ENCODE measurements at places on chromosomes 12 and 14.

DNA sequence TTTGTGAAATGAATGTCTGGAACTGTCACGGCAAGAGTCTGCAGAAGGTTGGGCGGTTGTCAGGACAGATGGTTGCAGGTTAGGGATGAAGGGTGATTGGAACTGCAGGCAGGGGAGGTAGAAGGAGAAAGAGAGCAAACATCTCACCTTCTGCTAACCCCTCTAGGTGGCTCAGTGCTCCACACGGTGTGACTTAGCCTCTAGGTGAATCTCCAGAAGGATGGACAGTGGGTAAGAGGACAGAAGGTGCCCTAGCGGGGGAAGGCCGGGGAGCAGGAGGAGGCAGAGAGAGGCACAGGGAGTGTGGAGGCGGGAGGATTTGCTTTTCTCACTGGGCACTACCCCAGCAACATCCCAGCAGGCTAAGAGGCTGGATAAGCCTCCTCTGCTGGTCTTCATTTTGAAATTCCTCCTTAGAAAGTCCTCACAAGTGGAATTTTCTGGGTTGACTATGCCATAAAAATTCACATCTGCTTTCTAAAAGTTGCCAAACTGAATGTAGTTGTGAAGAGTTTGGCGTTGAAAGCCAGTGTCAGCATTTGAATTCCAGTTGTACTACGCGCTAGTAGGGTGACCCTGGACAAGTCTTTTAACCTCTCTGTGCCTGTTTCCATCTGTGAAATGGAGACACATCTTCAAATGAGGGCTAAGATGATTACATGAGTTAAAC lies 10.7 kb upstream of the GPR68 start:
- DNase-seq, result no peak

- peak; percentile 79 for DNase-seq
Measured at GRCh38 chr14:58898655-58899316, 261.0 kb downstream of the DACT1 start.

DNA sequence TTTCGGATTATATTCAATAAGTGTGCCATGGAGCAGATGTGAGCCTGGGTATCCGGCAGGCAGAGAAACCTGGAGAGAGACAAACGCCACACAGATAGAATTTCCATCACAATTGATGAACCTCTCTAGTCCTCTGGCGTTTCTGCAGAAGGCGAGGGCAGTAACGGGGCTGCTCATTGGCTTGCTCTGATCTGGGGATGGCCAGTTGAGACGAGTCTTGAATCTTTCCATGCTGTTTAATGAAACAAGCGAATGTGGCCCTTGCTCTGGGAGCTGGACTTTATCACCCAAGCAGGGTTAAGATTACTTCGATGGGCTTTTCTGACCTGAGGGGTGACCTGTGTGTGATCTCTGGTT lies 42.4 kb upstream of the CLMN start:
- no peak for DNase-seq

DNA sequence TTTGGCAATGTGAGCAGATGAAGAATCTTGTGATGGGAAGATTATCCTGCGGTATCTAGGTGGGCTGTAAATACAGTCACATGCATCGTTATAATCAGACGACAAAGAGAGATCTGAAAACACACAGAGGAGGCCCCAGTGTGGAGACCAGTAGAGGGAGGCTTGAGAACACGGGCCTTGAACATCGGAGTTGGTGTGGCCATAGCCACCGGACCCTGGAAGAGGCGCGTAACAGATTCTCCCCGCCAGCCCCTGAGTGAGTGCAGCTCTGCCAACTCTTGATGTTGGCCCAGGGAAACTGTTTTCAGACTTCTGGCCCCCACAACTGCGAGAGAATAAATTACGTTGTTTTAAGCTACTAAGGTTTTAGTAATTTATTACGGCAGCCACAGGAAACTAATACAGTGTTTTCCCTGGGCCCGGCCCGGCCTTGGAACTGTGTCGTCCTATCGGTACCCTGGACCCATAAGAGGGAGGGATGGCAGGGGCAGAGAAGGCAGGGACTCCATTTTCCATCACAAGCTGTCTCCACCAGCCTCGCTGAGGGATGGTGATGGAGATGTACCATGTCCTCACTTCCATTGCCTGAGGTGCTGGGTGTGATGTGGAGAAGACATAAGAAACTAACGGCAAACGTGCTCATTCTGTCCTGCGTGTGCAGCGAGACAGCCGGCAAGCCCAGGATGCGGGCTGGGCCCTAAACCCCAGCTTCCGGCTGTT lies 91.6 kb downstream of the NTF3 start:
- no peak for DNase-seq

GRCh38 chr14:75886636-75887348 lies 95.0 kb downstream of the TGFB3 start:
- peak; percentile 38 for DNase-seq

DNA sequence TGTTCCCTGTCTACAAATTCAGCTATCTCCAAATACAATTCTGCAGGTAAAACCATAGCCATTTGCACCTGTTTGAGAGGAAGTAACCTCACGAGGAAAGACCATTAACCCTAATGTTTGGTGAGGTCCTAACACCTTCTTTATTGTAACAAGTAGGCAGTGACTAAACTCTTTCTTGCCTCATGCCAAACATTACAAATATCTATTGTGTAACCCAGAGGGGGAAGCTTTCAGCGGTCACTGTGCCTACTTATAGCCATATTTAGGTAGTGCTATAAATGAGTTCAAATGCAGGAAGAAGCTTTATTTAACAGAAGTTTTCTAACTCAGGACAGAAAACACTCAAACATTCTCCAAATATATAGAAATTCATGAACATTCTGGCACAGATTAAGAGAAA lies 252.7 kb downstream of the LRFN5 start:
- no peak for DNase-seq

DNA sequence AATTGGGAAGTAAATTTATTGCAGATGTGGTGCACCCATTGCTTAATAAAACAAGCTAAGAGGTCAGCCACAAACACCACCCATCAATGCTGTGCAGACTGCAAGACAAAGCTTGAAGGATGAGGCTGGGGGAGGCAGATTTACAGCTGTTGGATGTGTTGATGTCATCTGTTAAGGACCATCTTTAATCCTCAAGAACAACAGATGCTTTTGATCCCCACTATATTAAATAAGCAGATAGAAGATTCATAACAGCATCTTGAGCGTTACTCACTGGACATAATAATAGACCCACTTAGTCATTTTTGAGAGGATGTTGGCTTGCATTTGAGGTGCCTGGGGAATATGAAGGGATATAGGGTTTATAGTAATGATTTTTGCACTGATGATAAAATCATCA lies 58.8 kb downstream of the GPR68 start:
- DNase-seq, result peak; percentile 24

DNA sequence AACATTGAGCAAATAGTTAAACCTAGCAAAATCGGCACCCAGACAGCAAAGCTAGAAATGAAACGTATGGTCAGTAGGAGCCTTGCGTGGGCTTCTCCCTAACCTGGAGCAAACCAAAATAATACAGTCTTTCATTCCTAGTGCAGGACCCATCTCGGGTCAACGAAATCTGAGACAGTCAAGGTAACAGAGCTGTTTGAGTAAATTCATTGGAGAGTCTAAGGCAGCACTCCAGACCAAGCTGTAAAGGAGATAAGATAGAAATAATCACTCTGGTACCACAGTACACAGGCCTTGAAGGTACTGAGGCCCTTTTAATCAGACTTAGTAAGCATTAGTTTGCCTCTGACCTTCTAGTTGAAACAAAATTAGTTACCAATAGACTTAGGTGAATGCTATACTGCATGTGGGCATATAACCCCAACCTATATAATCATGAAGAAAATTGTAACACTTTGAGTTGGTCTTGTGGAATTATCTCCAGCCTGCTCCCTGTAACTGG lies 54.4 kb upstream of the BICD1 start:
- no peak for DNase-seq

DNA sequence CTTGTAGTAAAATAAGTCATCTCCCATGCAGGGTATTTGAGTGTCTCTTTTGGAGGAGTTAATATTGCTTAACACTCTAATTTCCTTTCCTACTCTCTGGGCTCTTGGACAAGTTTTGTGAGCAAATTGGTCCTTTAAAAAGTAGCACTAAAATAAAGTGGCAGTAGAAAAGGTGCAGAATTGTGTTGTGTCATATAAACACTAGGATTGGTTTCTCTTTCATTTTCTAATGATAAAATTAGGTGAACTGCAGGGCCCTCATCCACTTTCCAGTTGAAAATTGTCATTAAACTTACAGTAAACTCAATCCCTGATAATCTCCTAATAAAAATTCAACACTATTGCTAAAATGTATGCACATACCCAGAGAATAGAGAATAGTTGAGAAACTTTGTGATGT lies 42.6 kb upstream of the REP15 start:
- DNase-seq, result no peak

GRCh38 chr12:69243099-69244084 lies 4.0 kb downstream of the CPSF6 start:
- DNase-seq, result no peak

DNA sequence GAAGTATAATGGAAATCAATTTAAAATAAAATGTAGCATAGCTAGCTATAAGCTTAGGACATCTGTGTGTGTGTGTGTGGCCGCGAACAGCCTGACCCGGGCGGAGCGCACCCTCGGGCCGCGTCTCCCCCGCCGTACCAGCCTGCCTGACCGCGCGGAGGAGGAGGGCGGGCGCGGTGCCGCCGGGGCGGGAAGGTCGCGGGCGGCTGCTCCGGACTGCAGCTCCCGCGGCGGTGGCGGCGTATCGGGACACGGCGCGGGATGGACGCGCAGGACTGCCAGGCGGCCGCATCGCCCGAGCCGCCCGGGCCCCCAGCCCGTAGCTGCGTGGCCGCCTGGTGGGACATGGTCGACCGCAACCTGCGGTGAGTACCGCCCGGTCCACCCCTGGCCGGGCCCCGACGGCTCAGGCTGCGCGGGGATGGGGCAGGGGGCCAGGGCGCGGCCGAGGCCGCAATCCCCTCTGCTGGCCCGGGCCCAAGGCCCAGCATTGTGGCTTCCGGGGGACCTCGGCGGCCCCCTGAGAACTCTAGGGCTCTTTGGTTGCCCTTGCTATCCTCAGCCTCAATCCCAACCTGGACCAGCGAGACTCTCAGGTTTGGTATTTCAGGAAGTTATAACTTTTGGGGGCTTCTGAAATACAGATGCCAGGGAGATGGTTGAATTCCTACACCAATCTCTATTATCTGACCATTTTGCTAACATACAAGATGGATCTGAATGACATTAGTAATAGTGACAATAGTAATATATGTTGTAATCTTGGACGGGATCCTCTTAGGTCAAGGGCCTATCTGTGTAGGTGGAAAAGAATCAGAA lies at the start of gene ABHD12B:
Gene ABHD12B (plus strand): TSS at position 140 of the 819 bp plus-strand sequence. CDS start 122 bp downstream, at position 262.
- no peak for DNase-seq

DNA sequence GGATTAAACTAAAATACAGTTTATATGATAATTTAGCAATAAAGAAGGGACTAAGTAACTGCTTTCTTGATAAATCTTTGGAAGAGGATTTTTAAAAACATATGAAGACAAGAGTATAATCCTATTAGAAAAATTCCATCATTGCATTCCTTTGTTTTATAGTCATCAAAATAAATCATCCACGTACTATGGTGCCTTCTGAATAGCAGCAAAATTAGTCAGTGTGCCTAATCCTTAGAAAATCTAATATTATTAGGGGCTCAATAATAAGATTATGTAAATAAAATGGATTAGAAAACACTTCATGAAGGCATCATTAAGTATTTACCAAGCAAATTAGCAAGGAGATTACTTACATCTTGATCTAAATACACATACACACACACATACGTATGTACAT lies 102.1 kb downstream of the KCNH5 start:
- DNase-seq, result no peak

DNA sequence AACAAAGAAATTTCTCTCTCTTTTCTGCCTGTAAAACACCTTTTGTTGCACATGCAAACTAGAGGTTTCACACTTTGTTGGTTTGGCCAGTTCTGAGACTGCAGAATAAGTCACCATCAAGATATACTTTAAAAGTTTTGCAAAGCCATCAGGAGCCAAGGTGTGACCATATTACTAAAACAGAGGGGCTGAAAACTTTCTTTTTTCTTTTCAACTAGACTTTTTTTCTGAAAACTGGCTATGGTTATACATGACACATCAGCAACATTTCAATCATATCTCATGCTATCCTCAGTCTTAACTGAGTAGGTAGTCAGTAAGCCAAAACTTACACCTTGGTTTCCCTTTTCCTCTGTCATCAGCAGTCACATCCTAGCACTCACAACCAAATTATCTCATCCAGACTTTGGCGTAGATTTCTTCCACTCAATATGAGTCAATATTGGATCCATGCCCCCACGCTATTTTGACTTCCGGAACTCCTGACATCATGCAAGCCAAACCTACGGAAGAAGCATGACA lies 4.1 kb upstream of the IFNG start:
- DNase-seq, result no peak

DNA sequence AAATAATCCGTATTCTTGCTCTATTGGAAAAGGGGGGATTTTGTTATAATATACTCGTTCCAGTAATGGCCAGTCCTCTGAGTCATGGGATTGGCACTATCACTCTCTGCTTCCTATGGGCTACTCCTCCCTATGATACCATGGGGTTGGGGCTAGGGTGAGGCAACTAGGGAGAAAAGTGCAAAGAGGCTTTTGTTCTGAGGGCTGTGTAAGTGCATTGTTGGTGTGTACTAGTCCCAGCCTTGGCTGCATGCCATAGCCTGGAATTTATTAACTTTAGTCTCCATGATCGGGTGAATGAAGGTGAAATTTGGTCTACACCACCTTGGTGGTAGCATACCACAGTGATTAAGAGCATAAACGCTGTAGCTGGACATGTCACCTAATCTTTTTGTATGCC lies 247.6 kb downstream of the RPAP3 start:
- no peak for DNase-seq

- DNase-seq, result no peak
Measured at GRCh38 chr12:3202734-3203446, 125.7 kb downstream of the TSPAN9 start.

DNA sequence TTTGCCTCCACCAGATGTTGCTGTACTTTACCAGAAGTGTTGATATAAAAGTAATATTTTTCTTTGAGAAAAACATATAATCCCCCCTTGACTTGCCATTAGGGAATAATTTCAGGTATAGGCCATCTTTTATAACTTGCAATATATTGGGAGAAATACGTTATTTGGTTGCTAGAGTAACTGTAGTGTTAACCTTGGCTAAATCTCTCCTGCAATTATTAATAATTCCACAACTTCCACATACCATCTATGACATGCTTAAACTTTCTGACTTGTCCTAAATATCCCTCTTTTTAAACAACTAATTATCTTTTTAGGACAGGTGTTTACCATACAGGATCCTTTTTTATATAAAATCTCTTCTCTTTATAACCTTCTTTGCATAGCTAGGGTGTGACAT lies 1048.2 kb downstream of the SLC16A7 start:
- DNase-seq, result no peak

Measured in GM04504 (cell line).